ENCODE measurements at places on chromosomes 12 and 14.

- no peak for DNase-seq
Observed at GRCh38 chr12:41930866-41931437, 213.7 kb downstream of the GXYLT1 start.

DNA sequence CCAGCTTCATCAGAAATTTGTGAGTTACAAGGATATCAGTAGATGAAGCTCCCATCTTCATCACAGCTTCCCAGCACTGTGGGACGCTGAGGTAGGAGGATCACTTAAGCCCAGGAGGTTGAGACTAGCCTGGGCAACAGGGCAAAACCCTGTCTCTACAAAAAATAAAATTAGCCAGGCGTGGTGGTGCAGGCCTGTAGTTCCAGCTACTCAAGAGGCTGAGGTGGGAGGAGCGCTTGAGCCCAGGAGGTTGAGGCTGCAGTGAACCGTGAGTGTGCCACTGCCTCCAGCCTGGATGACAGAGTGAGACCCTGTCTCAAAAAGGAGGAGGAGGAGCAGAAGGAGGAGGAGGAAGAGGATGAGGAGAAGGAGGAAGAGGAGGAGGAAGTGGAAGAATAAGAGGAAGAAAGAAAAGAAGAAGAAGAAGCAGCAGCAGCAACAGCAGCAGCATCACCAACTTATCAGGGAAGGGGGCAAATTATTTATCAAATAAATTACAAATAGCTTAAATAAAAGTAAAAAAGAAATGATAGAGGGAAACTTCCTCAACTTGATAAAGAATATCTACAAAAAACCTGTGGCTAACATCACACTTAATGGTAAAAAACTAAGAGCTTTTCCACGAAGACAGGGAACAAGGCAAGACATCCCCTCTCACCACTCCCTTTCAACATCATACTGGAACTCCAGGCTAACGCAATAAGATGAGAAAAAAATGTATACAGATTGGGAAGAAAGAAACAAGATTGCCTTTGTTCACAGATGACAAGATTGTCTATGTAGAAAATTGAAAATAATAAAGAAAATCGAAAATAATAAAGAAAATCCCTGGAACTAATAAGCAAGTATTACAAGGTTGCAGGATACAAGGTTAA, 69.6 kb downstream of the NINJ2 start:
- no peak for DNase-seq

- no peak for DNase-seq
Observed at GRCh38 chr12:70052931-70053497, 190.2 kb upstream of the CNOT2 start.

DNA sequence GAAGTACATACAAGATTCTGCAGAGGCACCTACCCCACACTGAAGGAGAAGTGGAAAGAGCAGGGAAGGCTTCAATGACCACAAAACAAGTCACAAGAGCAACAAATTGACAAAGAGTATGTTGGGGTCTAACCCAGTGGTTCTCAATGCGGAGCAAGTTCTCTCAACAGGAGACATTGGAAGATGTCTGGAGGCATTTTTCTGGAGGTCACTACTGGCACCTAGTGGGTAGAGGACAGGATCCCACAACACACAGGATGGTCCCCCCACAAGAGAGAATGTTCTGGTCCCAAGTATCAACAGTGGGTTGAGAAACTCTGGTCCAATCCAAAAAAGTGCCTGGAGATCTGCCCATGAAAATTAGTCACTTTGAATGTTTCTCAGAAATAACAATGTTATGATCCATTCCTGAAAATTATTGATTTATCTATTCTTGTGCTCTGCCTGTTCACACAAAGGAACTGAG, 3.4 kb downstream of the SSH1 start:
- DNase-seq, result no peak

- no peak for DNase-seq
Observed at GRCh38 chr12:67694306-67694900, 45.9 kb downstream of the DYRK2 start.

- no peak for DNase-seq
Observed at GRCh38 chr14:71395151-71395604, 487.9 kb downstream of the PCNX1 start.

GRCh38 chr12:94185801-94186200, 37.4 kb downstream of the PLXNC1 start:
- no peak for DNase-seq

- no peak for DNase-seq
Observed at GRCh38 chr14:43042408-43042807, 1435.7 kb downstream of the LRFN5 start.

GRCh38 chr12:114690267-114691135, 6.5 kb upstream of the TBX3 start:
- DNase-seq, result no peak

- DNase-seq, result no peak
Observed at GRCh38 chr12:47816403-47817271, 3.1 kb downstream of the HDAC7 start.

DNA sequence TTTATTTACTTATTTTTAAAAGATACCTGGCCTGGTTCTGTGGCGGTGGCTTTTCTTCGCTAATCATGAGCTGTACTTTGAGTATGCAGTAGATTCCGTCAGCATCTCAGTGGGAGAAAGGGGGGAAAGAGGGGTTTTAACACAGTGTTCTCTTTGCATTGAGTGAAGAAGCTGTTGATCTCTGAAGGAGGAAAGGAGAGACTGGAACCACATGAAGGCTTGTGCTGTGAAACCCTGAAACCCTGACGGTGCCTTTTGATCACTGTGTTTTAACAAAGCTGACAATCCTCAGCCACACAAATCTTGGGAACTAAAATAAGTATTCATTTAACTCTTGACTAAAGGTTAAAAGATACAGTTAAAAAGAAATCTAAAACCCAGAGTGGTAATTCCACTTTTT, 250.1 kb downstream of the FBXL14 start:
- DNase-seq, result no peak

DNA sequence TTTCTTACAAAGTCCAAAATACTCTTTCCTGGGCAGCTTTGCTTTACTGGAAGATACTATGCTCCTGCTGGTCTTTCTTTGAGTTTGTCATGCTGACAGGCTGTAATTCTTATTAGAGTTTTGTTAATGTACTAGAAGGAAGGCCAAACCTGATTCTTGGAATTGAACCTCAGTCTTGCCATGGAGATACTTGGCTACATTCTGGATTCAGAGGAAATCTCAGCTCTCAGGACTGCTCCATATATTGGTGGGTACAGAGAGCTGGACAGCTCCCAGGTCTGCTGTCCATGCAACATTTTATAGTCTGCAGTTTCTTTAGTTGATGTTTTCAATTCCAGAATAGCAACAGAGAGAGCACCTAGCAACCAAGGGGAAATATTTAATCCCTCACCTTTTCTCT, 363.1 kb upstream of the STXBP6 start:
- DNase-seq, result no peak

DNA sequence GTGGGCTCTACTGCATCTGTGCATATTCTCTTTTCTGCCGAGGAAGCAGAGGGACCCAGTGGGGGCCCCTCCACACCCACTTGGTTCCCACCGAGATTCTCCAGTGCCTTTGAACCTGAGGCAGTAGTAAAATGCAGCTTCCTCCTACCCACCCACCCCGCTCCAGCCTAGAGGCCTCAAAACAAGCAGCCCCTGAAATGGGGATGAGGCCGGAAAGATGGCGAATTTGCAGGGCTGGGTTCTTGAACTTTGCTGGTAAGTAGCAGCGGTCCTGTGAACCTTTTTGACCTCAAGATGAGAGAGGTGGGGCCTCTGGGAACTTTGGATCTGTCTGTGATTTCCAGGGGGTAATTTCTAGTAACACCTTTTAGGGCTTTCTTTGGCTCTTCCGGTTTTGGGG, 15.4 kb downstream of the PLEKHG3 start:
- DNase-seq, result no peak

DNA sequence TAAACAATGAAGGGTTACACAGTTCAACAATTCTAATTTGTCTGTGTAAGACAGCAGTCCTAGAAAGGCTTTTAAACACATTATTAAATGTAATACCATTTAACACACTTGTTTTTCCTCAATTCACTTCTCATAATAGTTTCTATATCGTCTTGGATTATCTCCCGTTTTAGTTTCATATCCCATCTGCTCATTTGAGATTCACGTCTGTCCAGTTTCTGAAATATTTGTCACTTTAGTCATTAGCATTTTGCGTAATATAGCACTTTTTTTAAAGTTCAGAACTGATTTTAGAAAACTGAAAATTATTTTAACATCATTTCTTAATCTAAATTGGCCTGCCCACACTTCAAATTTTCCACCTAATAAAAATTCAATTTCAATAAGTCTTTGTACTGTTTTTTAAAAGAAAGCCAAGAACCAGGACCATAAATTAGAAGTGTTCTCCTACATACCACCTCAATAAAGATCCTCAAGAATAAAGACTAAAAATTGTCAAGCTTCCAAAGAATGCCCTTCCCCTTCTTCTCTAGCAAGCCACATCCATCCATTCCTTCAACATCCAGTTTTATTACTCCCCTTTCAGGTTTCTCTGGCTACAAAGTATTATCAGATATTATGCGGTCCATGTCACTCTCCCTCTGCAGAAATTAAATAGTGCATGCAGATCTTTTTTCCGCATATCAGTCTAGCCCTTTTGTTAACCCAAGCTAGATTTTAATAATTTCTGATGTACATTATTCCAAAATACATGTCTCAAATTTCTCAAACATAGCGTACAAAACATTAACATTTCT, 11.9 kb downstream of the MED13L start:
- DNase-seq, result peak; percentile 40

DNA sequence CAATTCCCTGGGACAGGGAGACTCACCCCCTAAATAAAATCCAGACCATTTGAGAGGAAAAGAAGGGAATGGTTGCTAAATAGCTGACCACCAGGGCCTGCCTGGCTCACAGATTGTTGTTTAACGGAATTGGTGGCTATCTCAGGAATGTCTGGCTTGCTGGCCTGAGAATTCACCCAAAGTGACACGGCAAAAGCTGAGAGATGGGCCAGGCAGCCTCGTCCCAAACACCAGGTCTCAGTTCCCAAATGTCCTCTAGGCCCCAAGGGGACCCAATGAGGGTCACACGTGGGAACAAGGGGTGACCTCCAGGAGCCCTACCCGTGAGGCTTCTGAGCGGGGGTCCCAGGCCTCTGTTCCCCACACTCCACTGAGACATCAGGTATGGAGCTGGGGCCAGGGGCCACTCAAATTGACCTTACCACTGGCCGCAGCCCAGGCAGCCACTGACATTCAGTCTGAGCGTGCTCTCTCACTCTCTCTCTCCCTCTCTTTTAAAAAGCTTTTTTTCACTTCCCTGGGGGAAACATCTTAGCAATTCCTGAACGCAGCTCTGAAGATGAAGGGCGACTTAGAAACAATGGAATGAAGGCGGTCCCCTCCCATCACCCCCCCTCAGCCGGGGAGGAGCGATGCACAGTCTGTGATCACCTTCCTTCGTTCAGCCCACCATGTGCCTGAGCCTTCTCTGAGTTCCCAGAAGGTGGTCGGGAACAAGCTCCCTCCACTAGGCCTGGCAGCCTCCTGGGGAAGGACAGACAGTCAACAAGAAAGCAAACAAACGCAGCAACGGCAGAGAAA, 131.2 kb downstream of the SCARB1 start:
- no peak for DNase-seq

GRCh38 chr12:45981075-45981837, 9.1 kb downstream of the SCAF11 start:
- DNase-seq, result no peak

DNA sequence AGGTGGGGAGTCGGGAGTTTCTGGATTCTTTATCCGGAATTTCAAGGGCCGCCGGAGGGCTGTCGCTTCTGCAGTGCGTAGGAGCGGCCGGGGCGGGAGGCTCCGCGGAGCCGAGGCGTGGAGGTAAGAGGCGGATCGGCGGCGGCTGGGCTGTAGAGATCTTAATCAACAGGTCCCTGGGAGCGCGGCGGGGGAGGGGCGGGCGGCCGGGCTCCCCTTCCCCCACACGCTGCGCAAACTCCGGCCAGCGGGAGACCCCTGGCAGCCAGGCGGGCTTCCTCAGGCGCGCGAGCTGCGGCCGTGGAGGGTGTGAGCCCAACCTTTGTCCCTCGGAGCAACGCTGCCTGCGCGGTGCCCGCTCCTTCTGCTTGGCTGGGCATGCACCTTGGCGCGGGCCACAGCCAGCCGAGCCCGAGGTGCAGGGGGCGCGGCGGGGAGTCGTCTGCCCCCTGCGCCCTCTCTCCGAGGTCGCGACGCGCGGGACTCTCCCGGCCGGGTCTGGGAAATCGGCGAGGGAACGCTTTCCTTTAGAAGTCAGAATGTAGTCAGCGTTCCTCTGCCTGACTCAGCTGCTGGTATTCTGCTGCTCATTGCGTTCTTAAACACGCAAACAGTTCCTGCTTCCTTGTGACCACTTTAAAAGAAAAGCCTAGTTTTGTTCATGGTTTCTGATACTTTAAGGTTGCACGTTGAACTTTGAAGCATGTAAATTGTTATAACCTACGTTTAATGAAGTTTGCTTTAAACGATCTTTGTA, at the start of gene PALS1:
Gene PALS1, plus strand, starts transcription at position 25 of the 757 bp plus-strand sequence. CDS start 37,736 bp downstream, outside the sequence.
- no peak for DNase-seq

DNA sequence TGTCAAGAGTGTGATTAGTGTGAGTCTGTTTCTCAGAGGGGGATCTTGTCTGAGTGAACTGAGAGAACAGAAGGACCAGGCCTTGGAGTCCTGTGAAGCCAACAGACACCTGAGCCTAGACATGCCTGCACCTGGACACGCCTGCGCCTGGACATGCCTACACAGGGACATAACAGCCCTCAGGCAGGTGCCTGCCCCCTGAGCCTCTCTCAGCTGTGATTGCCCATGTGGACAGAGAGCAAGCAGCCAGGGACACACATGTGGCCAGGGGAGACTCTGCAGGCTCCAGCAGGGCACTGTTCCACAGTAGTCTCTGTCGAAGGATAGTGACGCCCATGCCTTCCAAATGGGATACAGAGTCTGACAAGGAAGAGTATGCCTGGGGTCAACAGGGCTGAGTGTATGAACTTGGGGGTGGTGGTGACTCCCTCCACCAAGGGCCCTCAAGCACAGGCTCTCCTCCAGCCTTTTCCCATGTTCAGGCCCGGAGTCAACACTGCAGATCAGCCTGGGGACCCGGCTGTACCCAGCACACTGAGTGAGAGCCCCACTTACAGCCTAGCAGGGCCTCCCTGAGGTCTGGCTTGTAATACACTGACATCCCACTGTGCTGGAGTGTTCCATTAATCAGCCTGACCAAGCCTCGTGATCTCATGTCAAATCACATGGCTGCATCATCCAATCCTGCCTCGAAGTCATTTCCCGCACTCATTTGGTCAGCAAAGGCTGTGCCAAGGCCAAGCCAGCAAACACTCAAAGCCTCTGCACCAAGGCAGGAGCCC, 173.0 kb downstream of the CALM1 start:
- DNase-seq, result no peak

DNA sequence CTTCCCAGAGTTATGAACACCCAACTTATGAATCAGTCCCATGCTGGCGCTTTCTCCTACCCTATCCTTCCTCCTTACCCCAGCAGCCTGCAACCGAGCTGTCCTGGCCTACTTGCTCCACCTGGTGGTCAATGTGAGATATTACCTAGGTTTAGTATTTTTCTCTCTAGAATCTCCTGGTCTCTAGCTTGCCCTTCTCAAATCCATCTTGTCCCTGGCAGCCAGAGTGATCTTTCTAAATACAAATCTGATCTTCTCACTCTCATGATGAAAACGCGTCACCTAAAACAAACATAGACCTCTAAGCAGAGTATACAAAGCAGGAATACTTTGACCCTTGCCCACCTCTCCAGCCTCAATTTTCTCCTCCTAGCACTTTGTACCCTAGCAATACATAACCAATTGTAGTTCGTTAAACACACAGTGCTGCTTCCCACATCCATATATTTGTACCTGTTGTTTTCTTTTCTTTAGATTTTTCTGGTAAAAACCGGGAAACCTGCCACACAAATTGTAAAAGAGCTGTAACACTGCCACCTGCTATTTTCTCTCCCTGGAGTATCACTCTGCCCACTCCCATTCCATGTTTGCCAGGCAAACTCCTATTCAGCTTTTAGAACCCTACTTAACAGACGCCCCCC, 20.0 kb upstream of the TCP11L2 start:
- no peak for DNase-seq

- no peak for DNase-seq
Observed at GRCh38 chr14:32136027-32136825, 59.1 kb downstream of the ARHGAP5 start.
